ENCODE measurements at places on chromosomes 7 and 10.

GRCh38 chr7:18653381-18654155, 158.0 kb downstream of the HDAC9 start:
- DNase-seq, result no peak

- DNase-seq, result no peak
Observed at GRCh38 chr10:107474650-107475049, 310.1 kb upstream of the SORCS1 start.

DNA sequence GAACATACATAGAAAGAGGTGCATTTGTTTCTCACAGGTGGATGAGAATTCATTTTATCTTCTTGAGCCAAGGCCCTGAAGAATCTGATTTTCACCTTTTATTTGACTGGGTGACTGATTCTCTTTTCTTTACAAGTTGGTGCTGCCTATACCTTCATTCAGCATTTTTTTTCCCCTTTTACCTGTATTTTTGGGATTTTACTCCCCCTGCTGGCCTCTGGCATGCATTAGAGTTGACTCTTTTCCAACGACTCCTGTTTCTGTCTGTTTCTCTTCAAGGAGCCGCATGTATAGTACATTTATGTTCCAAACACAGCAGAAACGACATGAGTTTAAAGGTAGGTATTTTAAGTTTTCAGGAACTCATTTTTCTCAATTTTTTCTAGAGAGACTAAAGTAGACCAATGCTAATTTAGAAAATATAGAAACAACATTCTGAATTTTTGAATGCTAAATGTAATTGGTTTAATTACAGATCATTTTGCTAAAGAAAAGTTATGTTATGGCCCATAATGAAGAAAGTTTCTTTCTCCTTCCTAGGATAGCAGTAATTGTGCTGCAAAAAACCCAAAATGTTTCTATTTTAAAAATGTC, 149.8 kb upstream of the HDAC9 start:
- DNase-seq, result no peak

DNA sequence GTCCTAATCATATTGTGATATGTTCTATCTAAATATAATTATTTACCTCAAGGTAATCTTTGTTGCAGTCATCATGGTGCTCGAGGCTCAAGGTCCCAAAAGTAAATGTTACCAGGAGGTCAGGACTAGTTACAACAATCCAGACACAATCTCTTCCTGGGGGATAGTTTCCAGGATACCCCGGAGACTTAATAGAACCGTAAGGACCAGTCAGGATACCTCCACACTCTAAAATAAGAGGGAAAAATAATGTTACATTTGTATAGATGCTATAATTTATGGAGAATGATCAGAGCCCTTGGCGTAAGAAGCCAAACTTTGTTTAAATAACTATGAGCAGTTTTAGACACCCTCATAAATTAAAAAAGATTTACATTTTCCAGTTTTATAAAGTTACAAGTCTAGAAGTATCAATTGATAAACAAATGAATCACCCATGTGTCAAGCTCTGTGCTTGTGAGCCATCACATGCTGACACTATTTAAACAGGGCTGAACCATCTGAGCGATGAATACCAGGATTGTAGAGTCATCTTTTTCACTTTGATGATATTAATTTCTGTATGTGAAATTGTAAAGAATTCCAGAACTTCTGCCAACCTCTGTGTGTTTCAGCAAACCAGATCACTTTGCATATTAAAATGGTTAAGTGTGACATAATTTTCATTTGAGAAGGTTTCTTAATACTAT, 41.3 kb downstream of the CUBN start:
- DNase-seq, result no peak

DNA sequence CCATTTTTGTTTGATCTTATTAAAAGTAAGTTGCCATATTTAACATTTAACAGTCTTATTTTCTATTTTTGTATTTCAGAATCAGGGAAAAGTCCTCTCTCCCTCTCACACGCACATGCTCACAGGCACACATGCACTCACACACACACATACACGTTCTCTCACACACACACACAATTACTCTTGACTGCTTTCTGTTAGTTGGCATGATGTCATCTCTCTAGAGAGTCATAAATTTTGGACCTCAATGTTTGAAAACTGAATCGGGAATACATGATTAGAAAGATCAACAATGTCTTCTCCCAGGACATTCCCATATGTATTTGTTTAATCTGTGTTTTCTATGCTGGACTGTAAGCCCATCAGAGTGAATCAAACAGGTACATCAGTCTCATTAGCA, 165.7 kb upstream of the AHR start:
- no peak for DNase-seq

All from stimulated activated CD4-positive, alpha-beta T cell treated with anti-CD3 and anti-CD28 coated beads, Interleukin-15, amount 100 ng/mL, for 1 hour (primary cell).